ENCODE measurements at places on chromosomes 13 and 19.

GRCh38 chr19:16860118-16860517 lies 28.7 kb upstream of the F2RL3 start:
- DNase-seq: no peak

DNA sequence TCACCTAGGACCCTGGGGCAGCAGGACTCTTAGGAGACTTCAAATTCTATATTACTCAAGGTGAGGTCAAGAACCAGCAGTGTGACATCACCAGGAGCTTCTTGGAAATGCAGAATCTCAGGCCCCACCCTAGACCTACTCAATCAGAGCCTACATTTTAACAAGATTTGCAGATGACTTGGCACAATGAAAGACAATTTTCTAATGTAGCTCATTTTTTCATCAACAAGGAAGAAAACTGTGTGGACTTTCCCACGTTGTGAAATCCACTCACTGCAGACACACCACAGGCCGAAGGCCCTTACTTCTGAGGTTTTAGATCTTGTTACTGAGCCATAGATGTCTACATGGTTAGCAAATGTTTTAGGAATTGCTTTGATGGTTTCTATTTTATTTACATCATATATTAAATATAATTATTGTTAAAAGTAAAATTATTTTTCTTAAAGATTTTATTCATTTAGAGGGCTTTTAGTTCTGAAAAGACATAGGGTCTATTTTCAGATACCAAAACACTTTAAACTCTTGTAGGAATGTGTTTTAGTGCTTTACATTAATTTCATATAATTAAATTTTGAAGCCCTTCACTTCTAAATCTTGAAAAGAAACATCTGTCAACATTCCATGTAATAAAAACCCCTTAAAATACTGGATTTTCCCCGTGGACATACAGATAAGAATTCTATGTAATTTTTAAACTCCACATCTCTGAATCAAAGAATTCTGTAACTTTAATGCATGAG lies 18.5 kb upstream of the STARD13 start:
- DNase-seq: no peak

GRCh38 chr13:23687614-23688013 lies 117.4 kb downstream of the TNFRSF19 start:
- DNase-seq: no peak

GRCh38 chr19:49954933-49955332 lies 6.0 kb downstream of the SIGLEC11 start:
- DNase-seq: no peak

DNA sequence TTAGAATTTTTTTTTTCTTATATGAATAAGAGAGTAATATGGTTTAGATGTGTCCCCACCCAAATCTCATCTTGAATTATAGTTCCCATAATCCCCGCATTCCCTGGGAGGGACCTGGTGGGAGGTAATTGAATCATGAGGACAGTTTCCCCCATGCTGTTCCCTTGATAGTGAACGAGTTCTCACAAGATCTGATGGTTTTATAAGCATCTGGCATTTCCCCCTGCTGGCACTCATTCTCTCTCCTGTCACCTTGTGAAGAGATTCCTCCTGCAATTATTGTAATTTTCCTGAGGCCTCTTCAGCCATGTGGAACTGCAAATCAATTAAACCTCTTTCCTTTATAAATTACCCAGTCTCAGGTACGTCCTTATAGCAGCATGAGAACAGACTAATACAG lies 205.7 kb downstream of the MYO16 start:
- no peak for DNase-seq

DNA sequence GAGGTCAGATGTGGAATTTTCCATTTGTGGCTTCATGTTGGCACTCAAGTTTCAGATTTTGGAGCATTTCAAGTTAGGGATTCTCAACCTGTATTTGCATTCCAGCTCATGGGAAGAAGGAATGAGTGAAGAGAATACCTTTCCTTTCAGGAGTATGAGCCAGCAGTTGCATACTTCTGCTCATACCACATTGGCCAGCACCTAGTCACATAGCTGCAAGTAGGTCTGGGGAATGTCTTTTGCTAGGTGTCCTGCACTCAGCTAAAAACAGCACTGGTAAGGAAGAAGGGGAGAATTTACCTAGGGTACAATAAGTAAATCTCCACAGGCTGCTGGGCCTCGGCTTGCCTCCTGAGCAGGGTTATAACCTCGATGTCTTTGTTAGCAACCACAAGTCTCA lies 24.6 kb upstream of the ATP8A2 start:
- no peak for DNase-seq

DNA sequence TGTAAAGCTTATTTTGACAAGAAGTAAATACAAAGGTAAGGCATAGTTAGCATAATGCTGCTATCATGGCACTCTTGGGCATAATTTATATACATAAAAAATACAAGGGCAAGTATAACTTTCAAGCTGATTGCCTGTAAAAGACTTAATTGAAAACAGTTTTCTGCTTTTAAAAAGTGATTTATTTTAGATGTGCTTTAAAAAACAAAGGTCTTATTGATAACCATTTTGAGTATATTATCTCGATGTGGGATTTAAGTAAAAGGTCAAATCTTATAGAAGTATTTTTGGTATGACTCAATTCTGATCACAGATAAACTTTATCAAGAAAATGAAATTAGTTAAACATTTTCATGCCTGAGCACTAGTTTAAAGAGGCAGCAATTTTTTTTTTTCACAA lies 175.8 kb downstream of the KCNRG start:
- no peak for DNase-seq
